ENCODE measurements at places on chromosomes 12 and 14.

- no peak for DNase-seq
These were observed 54.0 kb downstream of the SYNE3 start for GRCh38 chr14:95462491-95462890.

- DNase-seq, result no peak
These were observed 788 bp downstream of the ENO2 start for GRCh38 chr12:6914947-6915788.

GRCh38 chr14:49550286-49551184 is 35.6 kb downstream of the RPS29 start:
- DNase-seq, result no peak

DNA sequence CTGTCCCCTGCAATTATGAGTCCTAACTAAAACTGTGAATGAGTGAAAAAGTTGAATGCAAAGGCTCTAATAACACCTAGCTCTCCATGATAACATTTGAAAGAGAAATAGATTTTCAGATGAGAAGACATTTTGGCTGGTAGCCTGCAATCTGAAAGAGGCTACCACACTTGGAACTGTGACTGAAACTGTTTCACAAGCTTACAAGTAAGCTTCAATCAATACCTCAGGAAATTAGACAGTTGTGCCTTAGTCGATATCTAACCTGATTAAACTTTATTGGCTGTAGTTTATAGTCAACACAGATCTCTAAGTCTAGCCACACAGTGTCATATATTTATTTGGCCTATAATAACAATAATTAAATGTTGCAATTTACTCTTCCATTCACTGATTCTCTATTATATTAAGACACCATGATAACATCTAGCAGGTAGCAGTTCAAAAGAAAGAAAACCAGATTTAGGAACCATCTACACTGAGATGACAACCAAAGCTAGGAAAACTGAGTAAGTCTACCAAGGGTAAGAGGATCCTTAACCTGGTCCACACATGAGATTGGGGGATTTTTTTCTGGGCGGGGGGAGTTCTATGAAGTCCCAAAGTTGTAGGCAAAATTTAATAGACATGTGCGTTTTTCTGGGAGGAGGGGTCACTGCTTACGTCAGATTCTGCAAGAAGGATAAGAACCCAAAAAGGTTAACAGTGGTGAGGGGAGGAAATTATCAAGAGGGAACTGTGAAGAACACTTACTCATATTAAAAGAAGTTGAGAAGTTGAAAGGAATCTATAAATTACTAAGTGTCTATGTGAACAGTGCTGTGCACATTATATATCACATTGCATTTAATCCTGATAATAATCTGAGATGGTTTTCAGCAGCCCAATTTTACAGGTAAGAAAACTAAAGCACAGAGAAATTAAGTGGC is 65.8 kb downstream of the NUMB start:
- no peak for DNase-seq

- peak; percentile 63 for DNase-seq
These were observed at the start of gene C12orf42 for GRCh38 chr12:103495469-103496456. C12orf42 (minus strand) TSS chr12:103495968; CDS start chr12:103478426, 17,542 bp downstream.

DNA sequence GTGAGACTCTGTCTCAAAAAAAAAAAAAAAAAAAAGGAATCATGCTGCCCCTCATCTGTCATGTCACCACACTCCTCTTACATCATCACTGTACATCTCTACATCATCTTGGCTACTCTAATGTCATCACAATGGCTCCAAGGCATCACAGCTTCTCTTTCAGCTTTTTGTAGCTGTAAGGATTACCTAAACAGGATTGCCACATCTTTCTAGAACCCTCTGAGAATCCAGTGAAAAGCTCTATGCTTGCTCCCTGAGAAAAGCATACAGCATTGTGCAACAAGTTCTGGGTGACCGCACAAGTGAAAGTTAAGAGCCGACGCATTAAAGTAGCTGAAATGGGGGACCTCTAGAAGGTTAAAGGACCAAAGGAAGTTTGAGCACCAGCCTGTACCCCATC is 272.5 kb downstream of the C12orf50 start:
- DNase-seq, result no peak

- DNase-seq, result no peak
These were observed 115.2 kb upstream of the NCOR2 start for GRCh38 chr12:124682425-124683151.

DNA sequence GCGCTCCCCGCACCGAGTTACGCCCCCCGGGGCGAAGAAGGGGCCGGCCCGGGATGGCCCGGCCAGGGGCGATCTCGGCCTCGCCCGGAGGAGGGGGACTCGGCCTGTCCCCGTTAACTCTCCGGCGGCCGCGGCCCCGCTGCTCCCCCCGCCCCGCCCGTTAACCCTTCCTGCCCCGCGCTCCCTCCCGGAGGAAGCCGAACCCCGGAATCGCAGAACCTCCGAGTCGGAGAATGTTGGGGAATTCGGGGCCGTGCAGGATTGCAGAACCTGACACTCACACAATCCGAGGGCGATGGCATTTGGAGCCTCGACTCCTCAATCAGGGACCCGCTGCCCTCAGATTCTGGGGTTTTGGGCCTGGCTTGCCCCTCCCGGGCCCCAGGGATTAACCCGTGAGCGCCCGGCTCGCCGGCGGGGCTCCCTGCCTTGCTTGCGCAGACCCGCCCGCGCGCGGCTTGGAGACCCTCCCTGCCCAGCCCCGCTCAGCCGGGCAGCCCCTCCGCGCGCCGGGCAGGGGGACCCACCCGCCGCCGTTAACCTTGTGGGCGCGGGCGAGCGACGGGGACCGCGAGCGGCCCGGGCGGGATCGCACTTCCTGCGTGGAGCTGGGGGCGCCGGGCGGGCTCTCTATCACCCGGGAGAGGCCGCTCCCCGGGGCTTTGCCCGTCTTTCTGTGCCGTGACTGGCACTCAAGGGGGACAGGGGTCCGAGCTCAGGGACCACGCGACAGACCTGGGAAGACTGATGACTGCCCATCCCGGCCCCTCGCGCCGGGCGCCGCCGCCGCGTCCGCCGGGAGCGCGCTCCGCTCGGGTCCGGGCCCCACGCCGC is 18.8 kb downstream of the BEGAIN start:
- DNase-seq, result no peak

DNA sequence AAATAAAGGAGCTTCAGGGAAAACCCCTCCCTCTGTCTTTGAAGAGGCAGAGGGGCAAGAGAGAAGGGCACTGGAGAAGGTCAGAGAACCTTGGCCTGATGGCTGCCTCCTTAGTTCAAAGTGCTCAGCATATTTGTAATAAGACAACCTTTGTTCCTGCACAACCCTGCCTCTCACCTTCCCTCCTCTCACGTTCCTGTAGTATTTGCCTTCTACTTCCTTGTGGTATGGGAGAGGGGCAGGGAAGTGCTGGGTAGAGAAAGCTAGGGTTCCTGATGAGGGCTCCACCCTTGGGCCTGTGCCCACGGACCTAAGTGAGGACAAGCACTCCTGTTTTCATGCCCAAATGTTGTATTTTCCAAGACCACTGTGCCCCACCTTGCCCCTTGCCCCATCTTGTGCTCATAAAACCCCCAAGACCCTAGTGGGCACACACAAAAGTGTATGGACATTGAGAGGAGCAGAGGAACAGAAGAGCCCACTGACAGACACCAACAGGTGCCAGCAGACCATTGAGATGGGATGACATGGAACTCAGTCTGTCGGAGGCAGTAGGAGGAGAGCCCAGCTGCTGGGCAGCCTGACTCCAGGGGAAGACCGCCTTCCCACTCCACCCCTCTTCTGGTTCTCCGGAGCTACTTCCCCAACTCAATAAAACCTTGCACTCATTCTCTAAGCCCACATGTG is 261.5 kb upstream of the CCDC196 start:
- no peak for DNase-seq

GRCh38 chr14:68418174-68419118 is 374.4 kb downstream of the ZFP36L1 start:
- no peak for DNase-seq

DNA sequence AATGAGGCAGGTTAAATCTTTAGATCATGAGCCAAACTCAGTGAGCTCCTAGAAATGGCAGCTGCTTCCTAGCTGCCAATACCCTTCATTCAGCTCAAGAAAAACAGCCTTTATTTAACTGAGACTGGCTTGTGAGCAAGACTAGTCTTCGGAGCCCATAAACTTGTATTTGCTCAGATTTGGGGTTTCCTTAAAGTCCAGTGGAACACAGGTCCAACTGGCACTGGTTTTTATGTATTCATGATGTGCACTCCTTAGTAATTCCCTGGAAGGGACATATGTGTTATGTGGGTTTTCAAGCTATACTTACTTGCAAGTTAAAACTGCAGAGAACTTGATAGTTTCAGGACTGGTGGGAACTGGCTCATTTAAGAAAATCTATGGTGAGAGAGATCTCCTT is 380.1 kb upstream of the TMEM132C start:
- no peak for DNase-seq

DNA sequence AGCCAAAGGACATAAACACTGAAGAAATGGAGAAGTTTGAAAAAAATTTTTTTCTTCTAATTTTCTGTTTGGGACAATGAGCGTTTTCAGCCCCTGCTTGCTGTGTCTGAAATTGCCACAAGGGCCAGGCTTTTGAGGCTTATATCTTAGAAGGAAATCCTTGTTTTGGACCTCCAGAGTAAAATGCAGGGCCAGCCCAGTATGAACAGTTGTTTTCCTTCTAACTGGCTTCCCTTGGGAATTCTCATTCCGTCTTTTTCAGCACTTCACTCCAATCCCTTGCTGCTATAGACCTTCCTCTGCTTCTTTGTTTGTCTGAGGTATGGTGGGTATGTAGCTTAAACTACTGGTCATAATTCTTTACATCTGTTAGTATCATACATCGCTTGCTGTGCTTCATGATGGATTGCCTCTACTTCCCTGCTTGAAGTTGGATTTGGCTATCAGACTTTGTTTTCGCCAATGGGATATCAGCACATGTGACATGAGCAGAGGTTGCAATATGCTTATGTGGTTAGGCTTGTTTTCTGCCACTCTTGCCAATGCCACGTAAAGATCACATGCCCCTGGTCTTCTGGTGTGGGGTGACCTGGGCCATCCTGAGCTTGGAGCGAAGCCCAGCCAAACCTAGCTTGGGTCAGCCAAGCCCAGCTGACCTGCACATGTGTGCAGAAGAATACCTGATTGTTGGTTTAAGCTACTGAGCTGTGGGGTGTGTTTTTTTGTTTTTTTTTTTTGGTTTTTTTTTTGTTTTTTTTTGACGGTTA is 64.7 kb downstream of the AVPR1A start:
- DNase-seq, result no peak

- DNase-seq, result no peak
These were observed 518.0 kb upstream of the TBX3 start for GRCh38 chr12:115201966-115202365.

DNA sequence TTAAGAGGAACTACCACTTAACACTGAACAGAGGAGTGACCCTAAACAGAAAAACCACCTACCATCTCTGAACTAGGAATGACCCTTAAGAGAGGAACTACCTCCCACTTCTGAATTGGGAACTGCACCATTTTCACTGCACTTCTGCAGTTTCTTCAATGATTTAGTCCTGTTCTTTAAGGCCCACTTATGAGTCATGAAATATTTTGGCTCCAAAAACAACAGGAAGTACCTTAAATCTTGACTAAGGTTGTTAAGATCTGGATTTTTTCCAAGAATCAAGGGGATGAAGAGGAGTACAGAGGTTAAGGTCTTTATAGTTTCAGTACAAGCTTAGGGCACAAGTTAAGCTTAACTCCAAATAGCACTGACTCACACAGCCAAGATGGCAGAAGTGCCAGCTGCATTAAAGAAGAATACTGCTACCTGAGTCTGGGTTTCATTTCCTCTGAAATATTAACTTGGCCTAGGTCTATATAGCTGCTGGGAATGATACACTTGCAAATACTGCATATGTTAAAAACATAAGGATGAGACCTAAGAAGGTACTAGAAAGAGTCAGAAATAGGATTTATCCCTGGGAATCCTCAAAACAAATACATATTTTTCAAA is 4.2 kb downstream of the NPC2 start:
- no peak for DNase-seq

GRCh38 chr12:131776237-131776889 is 51.8 kb upstream of the MMP17 start:
- DNase-seq, result no peak

- DNase-seq, result no peak
These were observed 38.6 kb upstream of the KRR1 start for GRCh38 chr12:75549989-75550388.

- DNase-seq, result no peak
These were observed 94.3 kb downstream of the ADGRD1 start for GRCh38 chr12:131047789-131048610.

DNA sequence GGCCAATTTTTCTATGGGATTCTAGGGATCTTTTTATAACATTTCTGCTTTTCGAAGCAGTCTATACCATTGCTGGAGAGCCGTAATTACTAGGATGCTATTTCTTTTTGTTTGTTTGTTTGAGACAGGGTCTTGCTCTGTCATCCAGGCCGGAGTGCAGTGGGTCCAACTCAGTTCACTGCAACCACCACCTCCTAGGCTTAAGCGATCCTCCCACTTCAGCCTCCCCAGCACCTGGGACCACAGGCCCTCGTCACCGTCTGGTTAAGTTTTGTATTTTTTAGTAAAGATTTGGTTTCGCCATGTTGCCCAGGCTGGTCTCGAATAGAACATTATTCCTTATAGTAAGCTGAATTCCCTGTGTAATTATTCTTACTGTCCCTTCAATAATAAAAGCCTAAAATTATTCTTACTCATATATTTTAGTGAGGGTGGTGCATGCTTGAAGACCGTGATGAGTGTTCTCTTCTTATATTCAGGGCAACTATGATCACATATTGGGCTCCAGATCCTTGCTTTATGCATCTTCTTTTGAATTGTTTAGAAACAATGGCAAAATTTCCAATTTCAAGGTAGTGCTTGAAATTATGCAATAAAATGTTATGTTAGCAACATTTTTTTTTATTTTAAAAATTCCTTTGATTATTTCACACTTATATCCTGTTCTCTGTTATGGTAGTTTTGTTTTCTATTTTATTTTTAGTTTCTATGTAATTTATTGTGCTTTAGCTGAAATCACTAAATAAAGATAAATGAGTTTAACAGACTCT is 66.2 kb downstream of the CRADD start:
- DNase-seq, result no peak

DNA sequence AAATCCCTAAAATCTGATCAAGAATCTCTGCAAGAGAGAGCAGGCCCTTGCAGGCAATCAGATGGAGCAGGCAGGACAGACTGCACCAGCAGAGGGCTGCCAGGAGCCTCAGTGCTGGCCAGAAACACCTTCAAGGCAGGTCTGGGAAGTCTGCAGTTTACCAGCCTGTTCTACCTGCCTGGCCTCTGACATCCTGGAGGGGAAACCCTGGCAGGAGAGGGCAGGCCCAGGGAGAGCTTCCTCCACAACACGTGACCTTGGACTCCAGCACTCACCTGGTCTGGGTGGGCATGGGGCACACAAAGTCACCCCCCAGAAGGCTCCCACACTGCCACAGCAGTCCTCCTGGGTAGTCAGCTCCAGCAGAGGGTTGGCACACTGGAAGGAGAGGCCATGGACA is 56.0 kb downstream of the ISCA2 start:
- DNase-seq, result no peak

GRCh38 chr12:40107803-40108620 is 2.1 kb upstream of the SLC2A13 start:
- no peak for DNase-seq

GRCh38 chr14:70982200-70982599 is 74.9 kb downstream of the PCNX1 start:
- no peak for DNase-seq

- no peak for DNase-seq
These were observed 84.8 kb upstream of the FICD start for GRCh38 chr12:108430245-108430644.

All from GM12891 (cell line).